ENCODE measurements at places on chromosomes 5 and 9.

DNA sequence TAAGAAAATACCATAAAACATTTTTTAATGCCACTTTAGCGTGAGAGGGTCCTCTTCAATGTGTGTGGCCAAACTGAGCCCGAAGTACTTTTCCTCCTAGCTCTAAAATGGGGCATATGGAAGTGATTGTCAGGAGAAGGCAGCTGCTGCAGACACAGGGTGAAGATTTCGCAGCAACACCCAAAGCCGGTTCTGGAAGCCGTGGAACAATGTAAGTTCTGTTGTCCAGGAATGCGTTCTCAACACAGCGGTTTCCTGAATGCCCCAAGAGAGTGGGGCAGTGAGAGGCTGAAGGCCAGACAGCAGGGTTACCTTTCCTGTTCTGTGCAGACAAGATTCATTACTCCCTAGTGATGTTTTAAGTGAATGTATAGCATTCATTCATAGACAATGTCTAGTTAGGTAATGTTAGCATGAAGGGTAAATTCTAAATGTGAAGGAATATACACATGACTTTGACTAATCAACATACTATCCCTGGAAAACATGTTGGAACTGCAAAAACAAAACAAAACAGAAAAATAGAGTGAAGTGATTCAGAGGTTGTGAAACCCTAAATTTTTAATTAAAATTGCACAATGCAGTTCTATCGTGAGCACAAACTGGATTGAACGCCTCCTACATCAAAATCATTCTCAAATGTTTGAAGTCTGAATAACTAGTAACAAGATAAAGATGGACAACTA is 197.0 kb upstream of the SEMA6A start:
- no peak for DNase-seq

GRCh38 chr9:80320480-80320879 is 748.7 kb downstream of the TLE4 start:
- DNase-seq = no peak

DNA sequence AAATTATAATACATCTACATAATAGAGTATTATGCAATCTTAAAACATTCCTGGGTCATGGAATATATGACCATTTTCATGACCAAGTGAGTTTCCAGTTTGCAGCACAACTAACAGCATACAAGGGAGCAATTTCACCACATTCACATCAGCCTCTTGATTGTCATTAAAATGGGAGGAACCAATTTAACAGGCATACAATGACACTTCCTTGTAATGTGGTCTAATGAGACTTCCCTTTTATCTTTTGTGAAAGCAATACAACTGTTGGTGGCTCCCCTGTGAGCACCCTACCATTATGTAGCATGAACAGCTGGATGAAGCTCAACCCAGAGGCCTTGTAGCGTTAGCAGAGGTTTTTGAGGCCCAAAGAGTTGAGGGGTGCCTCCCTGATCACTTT is 13.6 kb upstream of the TMOD1 start:
- no peak for DNase-seq

- DNase-seq = no peak
These were observed 248.7 kb downstream of the SLIT3 start for GRCh38 chr5:169052207-169052606.

DNA sequence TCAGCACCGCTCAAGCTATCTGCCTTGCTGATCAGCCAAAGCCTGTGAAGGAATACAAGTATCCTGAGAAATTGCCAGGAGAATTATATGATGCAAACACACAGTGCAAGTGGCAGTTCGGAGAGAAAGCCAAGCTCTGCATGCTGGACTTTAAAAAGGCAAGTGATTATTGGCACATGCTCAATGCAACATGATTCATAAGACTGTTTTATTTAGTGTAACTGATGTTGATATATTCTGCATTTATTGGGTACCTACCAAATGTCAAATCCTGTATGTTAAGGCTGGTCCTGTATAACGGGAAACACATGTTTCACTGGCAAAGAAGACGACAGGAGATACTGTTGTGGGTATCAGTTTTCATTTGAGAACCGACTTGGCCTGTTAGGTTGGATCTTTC is 69.0 kb downstream of the ADAMTS16 start:
- peak; percentile 95 for DNase-seq
